ENCODE measurements at places on chromosomes 2 and 18.
A peak's percentile ranks its signal among the peaks of the same experiment; 100 is the strongest.

DNA sequence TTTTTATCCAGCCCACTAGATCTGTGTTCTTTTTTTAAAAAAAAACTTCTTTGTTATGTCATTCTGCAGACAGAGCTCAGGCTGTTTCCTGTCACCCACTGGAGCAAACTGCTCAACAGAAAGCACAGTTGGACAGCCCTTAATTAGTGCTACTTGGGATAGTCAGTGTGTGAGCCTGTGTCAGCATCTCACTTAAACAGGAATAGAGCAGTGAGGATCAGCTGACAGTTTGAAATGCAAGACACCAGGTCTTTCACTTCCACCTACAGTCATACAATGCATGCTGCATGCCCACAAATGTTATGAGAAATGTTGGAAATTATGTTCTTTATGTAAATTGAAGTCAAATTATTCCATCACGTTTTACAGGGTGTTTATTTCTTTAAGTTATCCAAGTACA is 174.9 kb downstream of the NR4A2 start:
- no peak for DNase-seq

- DNase-seq = no peak
Measured at GRCh38 chr18:63302636-63303405, 16.7 kb downstream of the BCL2 start.

DNA sequence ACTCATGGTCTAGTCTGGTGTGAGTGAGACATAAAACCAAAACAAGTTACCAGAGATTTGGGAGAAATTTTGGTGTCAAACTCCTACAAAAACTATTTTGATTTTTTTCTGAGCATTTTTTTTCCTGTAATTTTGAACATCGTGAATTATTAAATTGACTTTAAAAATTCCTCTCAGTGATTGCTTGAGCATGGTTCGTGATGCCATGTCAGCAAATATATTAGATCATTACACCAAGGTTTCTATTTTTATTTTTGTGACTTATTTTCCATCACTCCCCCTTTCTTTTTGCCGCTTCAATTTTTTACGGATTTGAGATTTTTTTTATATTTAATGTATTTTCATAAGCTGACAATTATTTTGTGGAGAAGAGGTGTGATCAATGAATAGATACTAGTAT is 613.9 kb upstream of the LRATD1 start:
- no peak for DNase-seq

- no peak for DNase-seq
Measured at GRCh38 chr2:15759385-15759784, 167.7 kb downstream of the DDX1 start.

- no peak for DNase-seq
Measured at GRCh38 chr2:237312021-237312755, 101.8 kb downstream of the COL6A3 start.

DNA sequence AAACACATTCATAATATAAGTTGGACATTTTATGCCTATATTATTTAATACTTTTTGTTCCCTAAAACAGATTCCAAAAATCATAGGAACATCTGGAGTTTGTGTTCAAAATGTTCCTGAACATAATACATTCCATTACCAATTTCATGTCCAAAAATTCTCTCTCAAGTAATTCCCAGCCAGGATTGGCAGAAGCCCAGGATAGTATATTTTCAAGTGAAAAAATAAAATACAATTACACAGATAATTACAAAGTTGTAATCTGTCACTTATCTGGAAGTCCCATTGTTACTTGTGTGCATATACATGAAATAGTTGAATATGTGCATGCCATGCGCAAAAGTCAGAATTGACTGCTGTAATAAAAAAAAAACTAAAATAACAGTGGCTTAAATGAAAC is 5.2 kb upstream of the SCN7A start:
- DNase-seq = no peak

DNA sequence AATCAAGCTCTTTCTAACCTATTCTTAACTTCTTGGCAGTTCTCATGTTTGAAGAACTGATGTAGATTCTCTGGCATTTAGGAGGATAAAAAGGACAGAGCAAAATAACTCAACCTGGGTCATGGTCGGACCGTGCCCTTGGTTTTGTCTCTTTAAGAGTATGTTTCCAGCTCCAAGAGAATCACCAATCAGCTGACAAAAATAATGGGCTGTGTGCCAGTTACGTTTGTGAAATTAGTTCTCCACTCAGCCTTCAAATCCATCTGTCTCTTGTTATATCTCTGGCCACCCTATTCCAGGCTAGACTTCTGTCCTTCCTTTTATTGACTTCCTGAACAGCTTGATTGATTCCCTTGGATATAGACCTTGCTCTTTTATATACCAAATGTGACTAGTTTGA is 225.7 kb downstream of the EPHA4 start:
- DNase-seq = no peak

- no peak for DNase-seq
Measured at GRCh38 chr2:95041060-95041823, 15.7 kb downstream of the MAL start.

DNA sequence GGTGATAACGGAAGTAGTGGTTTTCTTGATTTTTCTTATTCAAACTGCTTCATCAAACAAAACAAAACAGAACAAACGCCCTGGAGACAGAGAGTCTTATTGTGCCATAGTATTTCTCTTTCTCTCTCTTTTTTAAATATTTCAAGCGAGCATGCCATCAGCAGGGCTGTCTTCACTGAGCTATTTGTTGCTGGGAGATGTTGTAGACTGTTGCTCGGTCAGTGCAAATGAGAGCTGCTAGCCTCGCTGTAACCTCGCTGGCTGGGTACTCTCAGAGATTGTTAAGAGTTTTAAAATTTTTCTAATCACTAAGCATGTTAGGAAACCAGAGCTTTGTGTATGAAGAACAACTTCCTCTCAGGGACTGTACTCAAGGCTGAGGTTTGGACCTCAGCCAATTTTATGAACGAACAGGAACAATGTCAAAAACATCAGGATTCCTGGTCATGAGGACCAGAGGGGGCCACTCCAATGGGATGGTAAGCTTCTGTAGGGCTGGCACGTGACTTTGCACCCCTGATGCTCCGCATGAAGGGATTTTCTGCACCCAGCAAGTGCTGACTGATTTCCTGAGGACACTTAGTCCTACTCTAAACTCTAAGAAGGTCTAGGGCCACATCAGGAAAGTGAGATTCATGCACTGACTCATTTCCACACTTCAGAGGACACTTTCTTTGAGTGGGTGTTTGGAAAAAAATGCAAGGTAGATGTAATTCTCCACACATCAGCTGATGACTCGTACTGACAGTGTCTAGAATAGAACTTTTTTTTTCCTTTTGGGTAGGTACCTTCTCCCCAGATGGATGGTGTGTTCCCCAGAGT is 59.8 kb upstream of the IL1R1 start:
- peak; percentile 54 for DNase-seq

DNA sequence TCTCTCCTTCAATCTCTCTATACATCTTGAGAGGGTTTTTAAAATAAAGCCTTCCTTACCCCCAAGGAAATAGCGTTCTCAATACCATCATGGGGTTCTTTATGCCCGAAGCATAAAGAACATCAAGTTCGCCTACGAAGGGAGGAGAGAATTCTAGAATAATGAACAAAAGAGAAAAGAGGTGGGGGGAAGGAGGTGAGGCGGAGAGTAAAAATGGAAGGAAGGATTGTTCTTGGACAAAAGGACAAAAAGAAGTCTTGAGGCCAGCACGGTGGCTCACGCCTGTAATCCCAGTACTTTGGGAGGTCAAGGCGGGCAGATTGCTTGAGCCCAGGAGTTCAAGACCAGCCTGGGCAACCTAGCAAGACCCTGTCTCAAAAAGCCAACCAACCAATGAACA is 319.8 kb upstream of the NCKAP5 start:
- DNase-seq = no peak

DNA sequence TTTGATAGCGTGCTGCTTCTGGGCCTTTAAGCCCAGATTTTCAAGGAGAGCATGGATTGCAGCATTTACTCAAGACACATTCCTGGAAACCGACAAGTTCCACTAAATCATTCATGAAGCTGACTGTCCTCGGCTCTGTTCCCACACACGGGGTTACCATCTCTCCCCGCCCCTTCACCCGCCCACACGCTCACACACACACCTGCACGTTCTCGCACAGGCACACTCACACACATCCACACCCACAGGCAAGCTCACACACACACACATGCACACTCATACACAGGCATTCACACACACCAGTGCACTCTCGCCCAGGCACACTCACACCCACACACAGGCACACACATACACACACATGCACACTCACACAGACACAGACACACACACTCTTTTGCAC is 150.0 kb upstream of the AGAP1 start:
- DNase-seq = no peak

GRCh38 chr2:113797237-113797636 is 40.8 kb upstream of the SLC35F5 start:
- DNase-seq = no peak

GRCh38 chr18:31581498-31582197 is 10.0 kb upstream of the TTR start:
- DNase-seq = no peak

GRCh38 chr2:165796129-165796528 is 2.1 kb upstream of the GALNT3 start:
- DNase-seq = no peak

DNA sequence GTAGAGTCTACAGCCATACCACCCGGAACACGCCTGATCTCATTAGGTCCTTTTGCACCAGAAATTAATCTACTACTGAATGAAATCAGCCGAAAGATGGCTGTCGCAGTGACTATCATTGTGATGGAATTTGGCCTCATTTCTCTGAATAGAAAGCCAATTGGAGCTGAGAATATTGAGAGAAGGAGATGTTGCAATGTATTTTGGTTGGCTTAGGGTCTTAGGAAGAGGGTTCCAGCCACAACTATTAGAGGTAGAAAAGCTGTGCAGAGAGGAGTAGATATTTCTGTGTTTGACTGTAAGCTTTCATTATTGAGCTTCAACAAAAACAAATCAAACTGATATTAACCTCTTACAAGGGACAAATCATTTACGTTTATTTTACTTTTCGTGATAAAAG is 98.1 kb downstream of the THSD7B start:
- DNase-seq = no peak

GRCh38 chr2:45269149-45269793 is 260.0 kb upstream of the SIX2 start:
- no peak for DNase-seq

GRCh38 chr2:30686000-30686399 is 121.2 kb downstream of the CAPN13 start:
- DNase-seq = no peak

DNA sequence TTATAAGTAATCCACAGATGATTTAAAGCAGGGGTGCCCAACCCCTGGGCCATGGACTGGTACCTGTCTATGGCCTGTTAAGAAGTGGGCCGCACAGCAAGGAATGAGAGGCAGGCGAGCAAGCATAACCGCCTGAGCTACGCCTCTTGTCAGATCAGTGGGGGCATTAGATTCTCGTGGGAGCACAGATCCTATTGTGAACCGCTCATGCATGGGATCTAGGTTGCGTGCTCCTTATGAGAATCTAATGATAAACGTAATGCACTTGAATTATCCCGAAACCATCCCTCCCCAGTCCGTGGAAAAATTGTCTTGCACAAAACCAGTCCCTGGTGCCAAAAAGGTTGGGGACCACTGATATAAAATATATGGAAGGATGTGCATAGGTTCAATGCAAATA is 153.7 kb downstream of the CSRNP3 start:
- no peak for DNase-seq

- no peak for DNase-seq
Measured at GRCh38 chr2:217489145-217489960, 513.4 kb downstream of the TNS1 start.

DNA sequence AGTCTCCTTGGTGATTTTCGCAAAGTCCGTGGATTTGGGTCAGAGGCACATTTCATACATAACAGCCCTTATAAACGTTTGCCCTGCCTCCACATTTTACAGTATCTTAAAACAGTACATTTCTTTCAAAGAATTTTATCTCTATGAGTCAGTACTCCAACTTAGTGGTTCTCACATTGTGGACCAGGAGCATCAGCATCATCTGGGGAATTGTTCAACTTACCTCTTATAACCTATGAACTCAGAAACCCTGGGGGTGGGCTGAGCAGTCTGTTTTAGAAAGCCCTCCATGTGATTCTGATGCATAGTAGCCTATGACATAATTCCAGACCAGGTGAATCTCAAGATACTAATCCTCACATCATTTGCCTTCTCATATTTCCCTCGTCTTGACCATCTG is 12.4 kb downstream of the SUPT7L start:
- DNase-seq = no peak

DNA sequence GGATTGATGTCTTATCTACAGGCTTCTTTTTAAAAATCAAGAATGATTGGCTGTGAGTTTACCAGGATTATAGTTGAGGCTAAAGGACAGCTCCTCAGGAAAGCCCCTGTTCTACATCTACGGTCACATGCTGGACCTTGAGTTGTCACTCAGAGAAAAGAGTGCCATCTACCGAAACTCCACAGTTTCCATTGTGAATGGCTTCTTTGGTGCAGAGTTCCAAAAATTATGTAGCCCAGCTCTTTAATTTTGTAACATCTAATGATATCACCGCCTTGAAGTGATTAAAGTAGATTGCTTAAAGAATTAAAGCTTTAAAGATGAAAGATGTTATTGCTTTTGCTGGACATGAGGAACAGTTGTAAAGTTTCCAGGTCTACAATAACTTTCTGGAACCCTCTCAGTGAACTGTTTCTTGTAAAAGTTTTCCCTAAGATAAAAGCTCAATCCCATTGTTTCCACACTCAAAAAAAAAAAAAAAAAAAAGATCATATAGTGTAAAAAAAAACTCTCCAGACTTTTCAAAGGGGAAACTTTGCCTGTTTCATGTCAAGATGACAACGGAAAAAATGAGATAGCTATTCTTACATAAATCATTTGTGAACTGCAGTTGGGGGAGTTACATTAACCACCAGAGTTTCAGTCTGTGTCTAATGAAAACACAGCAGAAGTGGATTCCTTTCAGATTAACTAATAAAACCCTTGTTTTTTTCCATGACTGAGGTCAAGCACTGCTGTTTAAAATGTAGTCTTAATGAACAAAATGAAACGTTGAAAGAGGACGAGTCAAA is 4.3 kb downstream of the COL3A1 start:
- no peak for DNase-seq

GRCh38 chr2:204566439-204566838 is 21.2 kb downstream of the PARD3B start:
- no peak for DNase-seq

DNA sequence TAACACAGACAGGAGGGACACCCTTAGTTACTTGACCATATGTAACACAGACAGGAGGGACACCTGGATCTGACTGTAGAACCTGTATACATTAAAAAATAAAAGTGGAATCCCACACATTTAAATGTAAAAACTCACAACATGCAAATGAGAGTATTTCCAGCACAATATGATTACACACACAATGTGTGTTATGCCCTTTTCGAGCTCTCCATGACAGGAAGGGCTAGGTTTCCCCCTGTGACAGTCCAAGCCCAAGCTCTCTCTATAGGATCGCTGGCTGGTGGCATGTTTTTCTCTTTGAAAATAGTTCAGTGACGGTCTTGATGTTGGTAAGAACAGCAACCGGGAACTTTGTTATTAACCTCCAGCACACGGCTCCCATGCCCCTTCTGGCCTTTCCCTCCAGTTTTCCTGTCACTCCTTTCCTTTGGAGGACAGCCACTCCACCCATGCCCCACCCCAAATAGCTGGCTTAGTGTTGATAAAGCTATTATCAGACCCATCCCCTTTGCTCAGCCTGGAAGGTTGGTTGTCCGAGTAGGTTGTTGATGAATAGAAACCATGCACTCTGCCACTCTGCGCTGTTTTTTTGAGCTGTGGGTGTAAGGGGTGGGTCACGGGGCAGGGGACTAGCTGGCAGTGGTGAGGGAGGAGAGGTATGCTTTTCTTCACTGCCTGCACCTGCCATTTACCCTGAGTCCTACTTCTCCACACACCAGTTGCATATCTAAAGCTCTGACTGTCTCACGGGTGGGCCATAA is 2.7 kb downstream of the RASGRP3 start:
- DNase-seq = no peak

All from Jurkat, Clone E6-1 (cell line).